ENCODE measurements at places on chromosomes 4 and X.
A peak's percentile ranks its signal among the peaks of the same experiment; 100 is the strongest.

DNA sequence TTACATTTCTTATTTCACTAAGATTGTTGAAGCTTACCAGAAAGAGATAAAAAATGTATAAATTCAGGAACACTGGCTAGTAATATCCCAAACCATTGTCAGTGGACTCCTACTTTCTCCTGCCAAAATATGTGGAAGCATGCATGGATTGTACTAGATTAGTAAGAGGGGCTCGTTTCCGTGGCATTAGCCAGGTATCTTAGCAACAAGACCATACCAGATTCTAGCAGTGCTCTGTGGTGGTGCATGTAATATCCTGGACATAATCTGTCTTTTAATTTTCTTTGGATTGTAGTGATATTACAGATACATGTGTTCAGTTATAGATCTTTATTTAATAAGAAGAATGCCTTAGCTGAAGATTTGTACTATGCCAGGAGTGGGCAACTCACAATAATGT lies 371.9 kb upstream of the PITX2 start:
- no peak for DNase-seq

DNA sequence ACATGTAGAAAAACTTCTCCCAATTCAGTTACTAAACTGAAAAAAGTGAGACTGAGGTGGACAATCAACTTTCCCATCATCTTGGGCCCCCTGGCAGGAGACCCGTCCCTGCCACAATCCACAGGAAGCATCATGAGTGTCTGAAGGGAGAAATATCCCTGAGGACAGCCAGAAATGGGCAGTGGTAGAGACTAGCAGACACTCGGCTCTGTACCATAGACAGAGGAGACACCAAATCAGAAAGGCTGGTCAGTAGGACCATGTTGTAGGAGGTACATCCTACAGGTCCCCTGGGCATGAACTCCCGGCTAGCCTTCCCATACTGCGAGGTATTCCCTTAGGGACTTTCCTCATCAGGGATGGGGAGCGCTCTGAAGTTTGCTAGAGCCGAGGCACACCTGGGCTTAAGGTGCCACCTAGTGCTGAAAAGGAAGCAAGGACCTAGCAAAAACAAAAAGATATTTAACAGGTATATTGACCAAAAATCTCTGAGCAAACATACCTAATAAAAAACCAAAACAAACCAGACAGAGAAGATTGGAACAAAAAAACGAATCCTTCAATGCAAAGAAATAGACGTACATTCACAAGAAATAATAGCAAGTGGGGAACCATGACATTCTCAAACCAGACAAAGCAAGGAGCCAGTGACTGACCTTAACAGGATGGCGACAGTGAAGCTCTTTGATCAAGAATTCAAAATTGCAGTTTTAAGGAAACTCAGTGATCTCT lies 55.6 kb downstream of the HAUS3 start:
- peak; percentile 64 for DNase-seq

GRCh38 chrX:109871121-109871888 lies 131.6 kb upstream of the TMEM164 start:
- no peak for DNase-seq

- DNase-seq = peak; percentile 60
Observed at GRCh38 chr4:11214281-11214680, 214.4 kb downstream of the HS3ST1 start.

GRCh38 chrX:50188859-50189600 lies 11.8 kb downstream of the AKAP4 start:
- DNase-seq = no peak

GRCh38 chr4:39353478-39354253 lies 12.5 kb downstream of the RFC1 start:
- DNase-seq = no peak

- no peak for DNase-seq
Observed at GRCh38 chr4:99404595-99405287, 30.4 kb downstream of the ADH7 start.

- DNase-seq = no peak
Observed at GRCh38 chr4:83019794-83020494, 9.3 kb upstream of the LIN54 start.

GRCh38 chrX:10769195-10769594 lies 148.8 kb upstream of the MID1 start:
- peak; percentile 24 for DNase-seq

DNA sequence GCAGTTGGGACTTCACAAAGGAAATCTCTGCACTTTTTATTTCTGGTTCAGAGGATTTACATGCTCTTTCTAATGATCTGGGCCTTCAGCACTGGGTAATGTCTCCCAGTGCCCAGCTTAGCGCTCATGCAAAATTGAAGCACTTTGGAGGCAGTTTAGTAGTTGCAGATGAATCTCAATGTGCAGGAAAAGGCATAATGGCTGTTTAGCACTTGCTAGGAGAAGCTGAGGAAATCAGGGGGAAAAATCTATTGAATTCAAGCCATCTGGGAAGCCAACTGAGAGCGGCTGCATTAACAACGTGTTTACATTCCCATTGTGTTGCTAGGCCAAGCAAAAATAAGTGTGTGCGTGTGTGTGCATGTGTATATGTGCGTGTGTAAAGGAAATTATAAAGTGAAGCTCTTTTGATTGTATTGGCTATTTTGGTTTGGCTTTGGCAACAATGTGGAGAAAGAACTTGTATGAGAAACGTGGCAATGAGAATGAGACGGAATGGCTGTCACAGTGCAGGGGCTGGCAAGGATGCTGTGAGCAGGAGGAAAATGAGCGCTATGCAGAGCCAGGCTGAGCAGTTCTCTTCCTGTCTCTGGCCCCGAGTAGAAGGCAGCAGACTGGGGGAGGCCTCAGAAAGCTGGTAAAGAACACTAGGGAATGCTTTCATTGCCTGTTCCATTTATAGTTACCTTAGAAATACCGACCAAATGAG lies 231.5 kb downstream of the UNC5C start:
- DNase-seq = no peak

- no peak for DNase-seq
Observed at GRCh38 chr4:100175858-100176257, 14.4 kb downstream of the DDIT4L start.

DNA sequence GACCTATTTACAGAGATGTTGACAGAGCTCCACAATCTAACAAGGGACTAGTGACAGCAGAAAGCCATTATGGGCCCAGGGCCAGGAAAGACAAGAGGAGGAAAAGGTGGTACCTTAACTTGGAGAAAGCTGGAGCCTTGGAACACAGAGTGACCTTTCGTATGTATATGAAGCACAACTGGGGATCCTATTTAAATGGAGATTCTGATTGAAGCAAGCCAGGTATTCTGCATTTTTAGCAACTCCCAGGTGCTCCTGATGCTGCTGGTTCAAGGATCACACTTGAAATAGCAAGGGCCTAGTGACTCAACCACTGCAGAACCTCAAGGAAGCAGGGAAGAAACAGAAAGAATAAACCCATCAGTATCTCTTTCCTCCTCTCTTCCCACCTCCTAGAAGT lies 99.4 kb downstream of the TMEM47 start:
- DNase-seq = no peak

- DNase-seq = peak; percentile 24
Observed at GRCh38 chr4:163554870-163555465, 60.5 kb downstream of the TMA16 start.

DNA sequence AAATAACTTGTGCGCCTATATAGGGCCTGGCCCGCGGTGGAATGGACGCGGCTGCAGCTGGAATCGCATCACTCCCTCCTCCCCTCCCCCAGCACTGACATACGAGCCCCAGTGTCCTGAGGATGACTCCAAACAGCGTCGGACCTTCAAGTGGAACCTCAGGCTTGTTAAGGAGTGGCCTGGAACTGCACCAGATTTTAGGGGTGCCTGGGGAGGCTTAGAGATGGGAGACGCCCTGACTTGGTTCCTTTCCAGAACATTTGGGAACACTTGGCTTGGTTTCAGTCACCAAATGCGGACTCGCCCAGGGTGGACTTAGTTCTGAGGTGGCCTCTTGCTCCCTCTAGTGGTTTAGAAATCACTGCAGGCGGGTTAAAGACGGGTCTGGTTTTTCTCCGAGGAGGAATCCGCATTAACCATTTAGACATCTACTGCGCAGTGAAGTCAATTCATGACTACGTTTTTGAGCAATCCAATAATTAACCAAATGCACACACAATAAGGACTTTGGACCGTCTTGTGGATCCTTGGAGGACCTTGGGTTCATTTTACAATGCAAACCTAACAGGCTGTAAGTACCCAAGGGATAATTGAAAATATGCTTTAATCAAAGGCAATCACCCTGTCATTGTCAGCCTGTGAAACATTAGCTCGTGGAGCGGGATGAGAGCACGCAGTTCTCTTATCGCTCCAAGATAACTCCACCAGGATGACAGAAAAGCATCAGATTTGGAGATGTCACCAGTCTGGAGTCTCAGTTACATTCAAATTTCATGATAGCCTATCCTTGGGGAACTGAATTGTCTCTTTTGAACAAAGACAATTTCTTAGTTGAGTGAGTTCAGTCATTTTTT lies 11.2 kb upstream of the PDGFRA start:
- peak; percentile 83 for DNase-seq

DNA sequence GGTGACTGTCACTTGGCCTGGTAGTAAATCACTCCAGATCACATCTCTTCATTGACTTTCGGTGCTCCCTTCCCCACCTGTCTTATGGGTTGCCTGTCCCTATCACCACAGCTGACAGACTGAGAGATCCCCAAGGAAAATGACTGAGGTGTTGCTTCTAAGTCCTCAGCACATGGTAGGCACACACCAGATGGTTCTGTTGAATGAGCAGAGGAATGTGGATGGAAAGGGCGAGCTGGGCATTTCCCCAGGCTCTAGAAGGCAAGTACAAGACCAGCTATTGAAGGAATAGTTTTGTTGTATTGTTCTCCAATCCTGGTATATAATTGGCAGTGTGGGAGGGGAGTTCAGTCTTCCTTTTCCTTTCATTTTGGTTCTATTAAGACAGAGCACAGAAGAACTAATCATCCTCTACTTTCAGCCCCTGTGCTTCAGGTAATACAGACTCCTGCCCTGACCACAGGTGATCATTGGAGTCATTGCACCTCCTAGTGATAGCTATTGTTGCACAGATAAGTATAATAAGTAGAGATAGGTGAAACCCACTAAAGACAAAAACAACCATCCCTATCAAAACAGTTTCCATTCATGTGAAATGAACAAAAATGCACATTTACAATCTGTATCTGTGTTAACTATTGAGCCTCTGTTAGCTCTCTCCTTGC lies 158.6 kb downstream of the TRAM1L1 start:
- no peak for DNase-seq

GRCh38 chr4:20805716-20806115 lies 105.5 kb downstream of the PACRGL start:
- DNase-seq = no peak

DNA sequence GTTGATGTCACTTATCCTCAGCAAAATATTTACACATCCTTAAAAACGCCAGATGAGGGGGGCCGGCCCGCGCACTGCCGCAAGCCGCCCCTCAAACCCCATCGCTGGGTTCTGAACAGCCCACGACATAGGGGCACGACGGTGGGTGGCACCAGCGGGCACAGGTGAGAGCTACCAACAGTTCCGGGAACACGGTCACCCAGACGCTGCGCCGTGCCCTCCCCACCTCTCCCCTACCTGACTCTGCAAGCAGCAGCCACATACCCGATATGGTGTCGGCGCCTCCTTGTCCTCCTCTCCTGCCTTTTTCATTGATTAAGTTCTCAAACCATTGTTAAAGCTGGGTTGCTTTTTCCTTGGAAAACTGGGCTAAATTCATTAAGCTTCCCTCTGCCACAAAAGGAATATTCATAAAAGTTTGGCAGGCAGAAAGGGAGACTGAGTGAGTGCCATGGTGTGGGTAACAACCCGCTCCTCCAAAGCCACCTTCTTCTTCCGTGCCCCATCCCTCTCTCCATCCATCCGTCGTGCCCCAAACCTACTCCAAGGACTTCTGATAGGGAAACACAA lies 1.4 kb downstream of the RAI2 start:
- no peak for DNase-seq

DNA sequence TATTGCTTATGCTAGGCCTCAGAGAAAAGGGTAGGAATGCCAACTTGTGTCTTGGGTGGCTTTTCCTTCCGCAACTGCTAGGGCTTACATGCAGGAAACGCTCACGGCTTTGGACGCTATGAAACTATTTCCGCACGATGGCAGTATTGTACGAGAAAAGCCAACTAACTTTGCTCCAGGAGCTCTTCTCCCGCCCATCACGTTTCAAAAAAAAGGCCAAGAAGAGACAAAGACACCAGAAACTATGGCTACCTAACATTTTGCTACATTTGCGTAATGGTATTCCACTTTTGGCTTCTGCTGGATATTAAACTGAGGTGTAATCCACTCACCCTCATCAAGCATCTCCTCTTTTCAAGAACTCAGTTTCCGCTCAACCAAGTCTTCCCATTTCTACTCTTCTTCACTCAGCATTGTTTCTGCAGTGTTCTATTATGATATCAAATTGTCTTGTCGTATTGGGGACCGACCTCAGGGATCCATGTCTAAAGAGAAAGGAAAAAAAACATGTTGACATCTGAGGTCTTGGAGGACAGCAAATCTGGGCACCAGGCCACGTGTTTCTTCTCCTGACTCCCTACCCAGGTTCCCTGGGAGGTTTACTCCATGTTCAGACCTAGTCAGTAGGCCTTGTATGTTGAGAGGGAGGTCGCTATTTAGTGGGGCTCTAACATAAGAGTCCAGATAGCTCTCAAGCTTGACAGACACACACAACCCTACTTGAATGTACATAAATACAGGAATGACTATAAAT lies 239.4 kb upstream of the STK26 start:
- DNase-seq = peak; percentile 97

DNA sequence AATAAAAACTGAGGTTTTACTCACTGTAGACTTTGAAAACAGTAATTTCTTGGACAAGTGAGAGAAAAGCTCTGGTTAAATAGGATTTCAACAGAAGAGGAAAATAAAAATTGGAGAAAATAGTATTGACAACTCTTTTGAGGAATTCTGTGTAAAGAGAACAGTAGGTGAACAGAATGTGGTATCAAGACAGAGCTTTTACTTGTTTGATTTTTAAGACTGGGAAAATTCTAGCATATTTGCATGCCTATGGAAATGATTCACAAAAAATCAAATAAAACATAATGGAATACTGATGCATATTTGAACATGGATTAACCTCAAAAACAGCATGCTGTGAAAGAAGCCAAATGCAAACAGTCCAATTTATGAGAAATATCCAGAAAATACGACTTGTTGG lies 504.6 kb downstream of the KCTD8 start:
- DNase-seq = no peak

GRCh38 chr4:46878641-46879040 lies 30.4 kb downstream of the COX7B2 start:
- no peak for DNase-seq

- no peak for DNase-seq
Observed at GRCh38 chrX:54560411-54560810, 30.4 kb downstream of the GNL3L start.

DNA sequence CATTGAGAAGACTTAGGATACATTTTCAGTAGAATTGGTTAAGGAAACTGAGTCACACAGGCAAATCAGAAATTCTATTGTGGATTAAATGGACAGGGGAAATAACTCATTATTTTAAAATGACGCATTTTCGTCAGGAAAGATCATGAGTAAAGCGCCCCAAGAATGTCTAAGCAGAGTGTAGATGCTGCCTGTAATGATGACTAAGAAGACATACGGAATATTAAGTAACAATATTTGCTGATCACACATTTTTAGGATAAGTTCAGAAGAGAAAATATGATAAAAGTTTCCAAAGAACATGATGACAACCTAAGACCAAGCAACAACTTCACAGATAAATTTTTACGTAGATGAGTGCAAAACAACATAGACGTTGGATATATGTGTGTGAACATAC lies 596.3 kb upstream of the TENM3 start:
- no peak for DNase-seq

Data from HT-29 (cell line).